ENCODE measurements at places on chromosomes 5 and 9.

- DNase-seq, result no peak
These were observed 93.6 kb downstream of the TRIO start for GRCh38 chr5:14236757-14237156.

GRCh38 chr9:122996586-122996985, 36.9 kb upstream of the GPR21 start:
- DNase-seq, result no peak

GRCh38 chr9:14029806-14030374, 284.1 kb downstream of the NFIB start:
- no peak for DNase-seq

GRCh38 chr5:135271533-135272310, 127.3 kb downstream of the MACROH2A1 start:
- DNase-seq, result no peak

- DNase-seq, result no peak
These were observed 381 bp downstream of the MED22 start for GRCh38 chr9:133347515-133347984.
